CD8-positive, alpha-beta T cell (primary cell): ENCODE measurements at places on chromosomes 7 and 10.

DNA sequence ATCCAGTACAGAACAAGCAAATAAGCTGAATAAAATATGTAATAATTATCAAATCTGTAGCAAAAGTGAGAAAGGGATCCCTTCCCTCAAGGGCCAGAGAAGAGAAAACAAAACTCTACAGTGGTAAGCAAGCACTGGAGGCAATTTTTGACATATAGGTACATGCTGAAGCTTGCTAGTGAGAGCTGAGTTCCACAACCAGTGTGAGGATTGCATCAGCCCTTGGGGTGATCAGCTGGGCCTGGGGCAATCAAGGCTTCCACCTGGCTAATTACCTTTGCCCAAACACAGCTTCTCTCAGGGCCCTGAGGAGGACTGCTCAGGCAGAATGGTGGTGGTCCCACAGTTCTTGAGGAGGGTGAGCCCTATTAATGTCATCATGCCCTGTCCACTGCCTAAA is 134.4 kb upstream of the DLX6 start:
- DNase-seq = no peak

DNA sequence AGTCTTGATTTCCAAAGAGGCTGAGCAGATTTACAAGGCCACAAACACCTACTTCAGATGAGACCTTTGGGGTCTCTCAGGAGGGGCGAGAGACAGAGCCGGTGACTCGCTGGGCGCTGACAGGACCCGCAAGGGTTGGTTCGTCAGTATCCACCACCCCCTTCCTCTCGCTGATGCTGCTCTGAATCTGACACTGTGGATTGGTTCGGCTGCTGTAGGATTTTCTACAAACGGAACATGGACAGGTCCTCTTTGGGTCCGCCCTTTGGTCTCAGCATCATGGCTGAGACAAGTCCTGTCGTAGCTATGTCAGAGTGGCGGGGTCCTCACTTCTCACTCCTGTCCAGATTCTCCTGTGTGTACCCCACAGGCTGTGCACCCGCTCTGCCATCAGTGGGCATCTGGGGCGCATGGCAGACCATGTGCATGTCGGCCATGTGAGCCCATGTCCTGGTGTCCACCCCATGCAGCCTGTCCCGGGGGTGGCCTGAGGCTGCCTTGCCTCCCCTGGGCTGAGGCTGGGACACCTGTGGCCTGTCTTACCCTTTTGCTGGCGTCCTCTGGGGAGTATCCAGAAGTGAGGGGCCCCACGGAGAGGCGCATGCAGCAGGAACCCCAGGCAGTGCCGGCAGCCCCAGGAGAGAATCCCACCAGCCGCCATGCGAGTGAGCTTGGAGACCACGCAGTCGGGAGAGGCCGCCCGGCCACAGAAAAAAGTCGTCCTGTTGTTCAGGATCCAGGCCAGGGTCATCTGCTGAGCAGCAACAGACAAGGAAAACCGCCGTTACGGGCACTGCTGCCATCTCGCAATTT is 21.6 kb upstream of the FAM20C start:
- DNase-seq = no peak

GRCh38 chr10:57247271-57247670 is 886.2 kb upstream of the ZWINT start:
- no peak for DNase-seq

DNA sequence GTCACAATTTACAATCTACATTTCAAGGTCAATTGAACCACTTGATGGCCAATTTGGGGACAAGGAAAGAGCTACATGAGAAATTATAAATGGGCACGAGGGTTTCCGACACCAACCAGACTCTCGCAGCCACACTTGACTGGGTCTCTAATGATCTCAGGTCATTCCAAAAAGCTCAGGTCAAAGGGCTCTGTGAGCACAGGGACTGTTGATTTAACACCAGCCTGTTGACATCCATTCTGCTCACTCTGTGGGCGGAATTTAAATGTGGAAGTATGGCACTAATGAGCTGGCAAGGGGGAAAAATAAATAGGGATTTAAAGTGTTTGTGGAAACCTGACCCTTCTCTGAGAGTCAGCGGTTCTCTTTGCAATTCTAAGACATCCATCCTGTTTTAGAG is 810.7 kb upstream of the AUTS2 start:
- DNase-seq = no peak

DNA sequence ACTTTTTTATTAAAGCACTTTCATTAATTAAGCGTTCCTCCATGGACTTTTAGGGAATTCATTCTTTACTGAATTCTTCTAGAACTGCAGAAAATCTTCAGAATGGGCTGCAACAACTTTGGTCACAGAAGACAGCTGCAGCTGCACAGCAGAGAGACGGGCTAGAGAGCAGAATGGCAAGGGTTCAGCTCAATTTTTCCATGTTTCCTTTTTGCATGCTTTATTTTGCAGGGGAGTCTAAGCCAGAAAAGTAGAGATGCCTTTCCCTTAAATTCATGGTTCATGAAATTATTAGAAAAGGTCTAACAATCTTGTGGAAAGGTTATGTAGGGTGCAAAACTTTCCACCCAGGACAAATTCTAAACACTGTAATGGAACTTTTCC is 15.4 kb upstream of the ANKRD1 start:
- DNase-seq = no peak

- no peak for DNase-seq
Observed at GRCh38 chr10:5508161-5508604, 8.8 kb upstream of the CALML5 start.

- DNase-seq = no peak
Observed at GRCh38 chr7:112260911-112261310, 54.4 kb downstream of the ZNF277 start.

DNA sequence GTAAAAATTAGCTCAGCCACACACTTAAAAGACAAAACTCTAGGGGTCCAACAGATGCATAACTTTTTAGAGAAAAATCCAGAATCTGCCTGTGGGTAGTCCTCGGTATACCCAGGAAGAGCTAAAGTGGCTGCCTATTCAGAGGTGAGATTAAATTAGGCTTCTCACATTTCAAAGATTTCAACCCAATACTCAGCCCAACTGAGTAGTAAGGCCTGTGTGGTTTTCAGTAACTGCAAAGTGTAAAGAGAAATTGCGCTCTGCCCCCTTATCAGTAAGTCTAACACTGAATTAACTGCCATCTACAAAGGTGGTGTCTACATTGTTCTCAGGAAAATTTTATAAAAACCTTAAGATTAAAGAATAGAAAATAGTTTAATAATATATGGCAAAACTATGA is 88.2 kb downstream of the ELMO1 start:
- no peak for DNase-seq

GRCh38 chr7:70975754-70976153 is 156.2 kb upstream of the GALNT17 start:
- DNase-seq = no peak

DNA sequence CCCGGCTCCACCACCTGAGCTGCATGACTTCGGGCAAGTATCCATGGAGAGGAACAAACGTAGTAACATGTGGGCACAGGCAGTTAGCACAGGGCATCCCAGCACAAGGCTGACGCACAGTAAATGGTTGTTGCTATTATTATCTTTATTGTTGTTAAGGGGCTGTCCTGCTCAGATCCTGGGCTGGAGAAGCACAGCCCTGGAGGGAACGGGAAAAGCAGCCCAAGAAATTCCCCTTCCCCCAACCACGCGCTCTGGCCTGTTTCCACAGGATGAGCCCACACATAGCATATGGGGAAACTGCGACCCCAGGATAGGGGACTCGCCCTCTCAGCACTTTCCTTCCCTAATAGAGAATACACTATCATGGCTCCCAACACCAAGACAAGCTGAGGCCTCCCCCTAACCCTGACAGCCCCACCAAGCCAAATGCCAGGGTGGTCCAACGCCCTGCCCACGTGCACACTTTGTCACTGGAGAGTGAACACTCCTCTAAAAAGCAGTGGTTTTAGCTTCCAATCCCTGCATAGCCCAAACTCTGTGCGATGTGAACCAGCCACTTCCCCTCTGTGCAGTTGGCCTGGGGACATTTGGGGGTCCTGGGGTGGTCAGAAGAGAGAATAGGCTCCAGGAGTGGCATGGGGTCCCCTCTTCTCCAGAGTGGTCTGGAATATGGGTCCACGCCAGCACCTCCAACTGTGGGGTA is 11.0 kb downstream of the PSD start:
- no peak for DNase-seq

GRCh38 chr7:71208881-71209280 is 76.9 kb downstream of the GALNT17 start:
- DNase-seq = no peak

GRCh38 chr10:68792115-68792514 is 35.2 kb upstream of the STOX1 start:
- no peak for DNase-seq

DNA sequence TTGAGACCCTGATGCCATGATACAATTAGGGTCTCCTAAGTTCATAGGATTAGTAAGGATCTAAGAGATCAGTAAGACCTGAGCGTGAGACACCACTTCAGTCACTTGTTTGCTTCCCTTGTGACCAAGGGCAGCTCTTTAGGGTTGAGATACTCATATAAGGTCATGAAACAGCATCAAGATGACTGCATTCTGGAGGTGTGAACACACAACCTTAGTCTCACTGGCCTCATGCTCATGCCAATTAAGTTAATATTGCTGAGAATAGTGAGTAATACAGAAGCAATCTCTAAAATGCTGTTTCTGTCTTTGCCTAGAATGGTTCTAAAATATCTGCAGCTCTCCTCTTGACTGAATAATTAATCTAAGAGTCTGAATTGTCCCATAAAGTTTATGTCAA is 39.6 kb upstream of the KLHL7 start:
- no peak for DNase-seq

DNA sequence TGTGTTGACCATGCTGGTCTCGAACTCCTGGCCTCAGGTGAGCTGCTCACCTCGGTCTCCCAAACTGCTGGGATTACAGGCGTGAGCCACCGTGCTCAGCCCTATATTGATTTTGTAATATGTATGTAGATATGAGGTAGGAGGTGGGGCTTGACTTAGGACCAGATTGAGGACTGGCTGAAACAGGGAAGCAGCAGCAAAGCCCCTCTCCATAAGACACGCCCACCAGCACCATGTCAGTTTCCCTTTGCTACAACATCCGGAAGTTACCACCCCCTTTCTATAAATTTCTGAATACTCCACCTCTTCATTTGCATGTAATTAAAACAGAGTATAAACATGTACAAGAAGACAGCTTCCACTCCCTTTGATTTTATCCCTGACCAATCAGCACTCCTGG is 47.9 kb upstream of the MYL10 start:
- no peak for DNase-seq

DNA sequence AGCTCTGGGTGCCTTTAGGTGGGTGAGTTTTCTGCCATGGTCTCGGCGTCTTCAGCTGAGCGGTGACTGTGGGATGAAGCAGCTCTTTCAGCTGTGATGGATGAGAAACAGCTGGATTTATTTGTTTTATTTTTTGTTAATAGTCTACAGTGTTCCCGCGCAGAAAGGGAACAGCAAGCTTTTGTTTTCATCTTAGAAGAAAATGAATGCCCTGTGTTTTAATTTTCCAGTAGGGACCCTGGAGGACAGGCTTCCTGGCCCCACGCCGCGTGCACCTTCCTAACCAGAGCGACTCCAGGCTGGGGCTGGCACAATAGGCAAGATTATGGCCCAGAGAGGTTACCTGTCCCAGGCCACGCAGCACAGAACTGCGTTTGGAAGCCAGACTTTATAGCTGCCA is 57.6 kb downstream of the GTF2IRD1 start:
- DNase-seq = no peak

- no peak for DNase-seq
Observed at GRCh38 chr7:107687656-107688055, 27.0 kb downstream of the SLC26A4 start.

- no peak for DNase-seq
Observed at GRCh38 chr7:116834815-116835504, 27.4 kb upstream of the CAPZA2 start.

DNA sequence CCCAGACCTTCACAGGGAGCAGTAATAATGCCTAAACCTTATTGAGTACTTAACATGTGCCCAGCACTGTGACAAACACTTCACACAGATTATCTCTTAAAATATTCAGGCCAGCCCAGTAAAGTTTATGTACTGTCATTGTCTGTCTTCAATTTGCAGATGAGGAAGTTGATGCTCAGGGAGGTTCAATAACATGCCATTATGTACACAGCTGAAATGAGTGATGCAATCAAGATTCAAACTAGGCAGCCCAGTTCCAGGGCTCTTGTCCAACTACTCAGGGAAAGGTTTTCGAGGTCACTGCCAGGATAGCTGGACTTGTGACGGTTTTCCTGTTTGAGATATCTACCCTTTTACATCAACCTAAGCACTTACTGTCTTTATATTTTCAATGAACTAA is 56.1 kb downstream of the AUTS2 start:
- no peak for DNase-seq

DNA sequence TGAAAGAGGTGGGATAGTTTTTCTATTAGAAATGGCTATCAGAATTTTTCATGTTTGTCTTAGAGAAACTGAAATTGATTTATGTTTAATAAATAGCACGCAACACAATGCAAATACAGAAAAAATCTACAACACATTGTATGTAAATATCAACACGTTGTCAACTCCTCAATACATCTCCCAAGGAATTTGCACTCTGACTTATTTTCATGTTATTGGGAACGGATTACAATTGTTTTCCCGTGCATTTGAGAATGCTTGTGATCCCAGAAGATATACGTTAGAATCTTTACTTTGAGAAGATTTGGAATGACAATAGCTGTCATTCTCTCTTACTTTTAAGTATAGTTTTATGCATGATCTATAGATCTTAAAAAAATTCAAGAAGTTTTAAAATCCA is 313.8 kb upstream of the AKR1E2 start:
- no peak for DNase-seq

DNA sequence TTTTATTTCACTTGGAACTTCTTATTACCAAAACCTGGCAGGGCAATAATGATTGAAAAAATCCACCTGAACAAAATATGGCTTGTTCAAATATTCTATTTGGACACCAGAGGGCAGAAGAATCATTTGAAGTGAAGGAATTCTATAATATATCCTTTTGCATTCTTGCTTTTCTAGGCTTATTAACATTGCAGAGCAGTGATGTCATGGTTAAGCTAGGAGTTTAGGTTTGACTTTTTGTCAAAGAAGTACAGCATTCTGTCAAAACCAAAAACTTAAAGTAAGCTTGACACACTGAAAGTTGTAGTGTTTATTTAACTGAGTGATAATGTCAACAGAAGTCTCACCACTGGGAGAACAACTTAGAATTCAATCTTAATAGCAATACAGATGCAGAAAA is 156.0 kb downstream of the SEMA3D start:
- DNase-seq = no peak

- DNase-seq = no peak
Observed at GRCh38 chr7:1953199-1954190, 279.2 kb downstream of the MAD1L1 start.

- no peak for DNase-seq
Observed at GRCh38 chr10:74077416-74077815, 73.2 kb downstream of the AP3M1 start.

- DNase-seq = no peak
Observed at GRCh38 chr7:3408814-3409595, 108.0 kb downstream of the SDK1 start.

GRCh38 chr7:30866939-30867338 is 44.7 kb upstream of the AQP1 start:
- no peak for DNase-seq

- no peak for DNase-seq
Observed at GRCh38 chr10:118980135-118980865, 49.2 kb upstream of the NANOS1 start.

GRCh38 chr7:41732843-41733306 is 30.0 kb upstream of the INHBA start:
- no peak for DNase-seq
